ENCODE measurements at places on chromosomes 2 and 18.
A peak's percentile ranks its signal among the peaks of the same experiment; 100 is the strongest.

- peak; percentile 21 for DNase-seq
Measured at GRCh38 chr2:68653538-68653982, 10.2 kb downstream of the PROKR1 start.

- DNase-seq = no peak
Measured at GRCh38 chr2:8574196-8575037, 107.4 kb upstream of the ID2 start.

GRCh38 chr2:145692971-145693478, 1173.1 kb upstream of the ZEB2 start:
- peak; percentile 99 for DNase-seq

- no peak for DNase-seq
Measured at GRCh38 chr18:33839452-33840211, 261.6 kb downstream of the ASXL3 start.

DNA sequence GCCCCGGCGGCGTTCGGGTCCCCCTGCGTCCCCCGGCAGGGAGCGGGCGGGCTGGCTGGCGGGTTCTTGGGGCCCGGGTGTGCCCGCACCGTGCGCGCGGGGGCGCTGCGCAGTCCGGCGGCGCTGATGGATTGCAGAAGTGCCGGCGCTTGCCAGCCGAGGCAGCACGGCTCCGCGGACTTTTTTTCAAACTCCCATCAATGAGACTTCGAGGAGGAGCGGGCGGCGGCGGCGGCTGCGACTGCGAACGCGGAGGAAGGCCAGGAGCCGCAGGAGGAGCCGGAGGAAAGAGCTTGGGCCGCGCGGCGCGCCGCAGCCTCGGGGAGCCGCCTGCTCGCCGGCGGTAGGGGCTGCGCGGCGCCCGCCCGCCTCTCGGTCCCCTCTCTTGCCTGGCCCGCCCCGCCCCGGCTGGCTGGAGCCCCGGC, at the start of gene GLI2:
Gene GLI2 (plus strand): TSS at position 123 of the 425 bp plus-strand sequence. CDS start 61,453 bp downstream, outside the sequence.
- no peak for DNase-seq

DNA sequence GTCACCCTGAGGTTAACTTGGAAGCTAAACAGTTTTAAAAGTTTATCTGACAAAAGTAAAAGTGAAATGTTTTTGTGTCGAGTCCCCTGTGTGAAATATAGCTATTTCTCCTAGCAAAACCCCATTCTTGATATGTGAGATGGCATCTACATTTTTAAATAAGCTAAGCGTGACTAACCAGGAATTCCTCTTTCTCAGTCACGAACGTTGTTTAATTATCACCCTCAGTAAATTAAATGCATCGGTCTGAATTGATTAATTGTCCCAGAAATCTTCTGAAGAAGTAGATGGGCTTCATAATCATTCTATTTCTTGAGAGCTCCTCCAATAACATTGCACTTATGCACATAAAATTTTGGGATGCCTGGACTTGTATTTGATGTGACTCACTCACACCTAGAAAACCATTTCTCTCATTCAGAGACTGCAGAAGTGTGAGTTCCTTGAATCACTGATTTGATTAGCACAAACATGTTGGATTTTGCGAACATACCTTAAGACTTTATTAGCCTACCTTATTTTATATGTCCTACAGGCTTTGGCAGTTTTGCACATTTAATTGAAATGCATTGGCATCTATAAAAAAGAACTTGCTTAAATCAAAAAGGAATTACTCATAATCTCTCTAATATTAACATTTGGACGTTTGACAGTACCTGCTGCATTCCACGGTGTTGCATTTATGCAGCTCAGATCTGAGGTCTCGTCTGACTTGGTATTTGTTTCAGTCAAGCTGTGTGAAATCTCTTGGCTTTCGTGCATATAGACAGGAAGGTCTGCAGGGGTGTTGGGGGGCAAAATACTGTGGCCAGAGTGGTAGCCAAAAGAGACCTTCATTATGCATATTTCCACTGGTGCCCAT, 475.2 kb downstream of the EPHA4 start:
- DNase-seq = no peak

- DNase-seq = no peak
Measured at GRCh38 chr2:112493048-112493447, 11.1 kb downstream of the TTL start.

- DNase-seq = no peak
Measured at GRCh38 chr2:174527101-174527721, 40.4 kb upstream of the GPR155 start.

DNA sequence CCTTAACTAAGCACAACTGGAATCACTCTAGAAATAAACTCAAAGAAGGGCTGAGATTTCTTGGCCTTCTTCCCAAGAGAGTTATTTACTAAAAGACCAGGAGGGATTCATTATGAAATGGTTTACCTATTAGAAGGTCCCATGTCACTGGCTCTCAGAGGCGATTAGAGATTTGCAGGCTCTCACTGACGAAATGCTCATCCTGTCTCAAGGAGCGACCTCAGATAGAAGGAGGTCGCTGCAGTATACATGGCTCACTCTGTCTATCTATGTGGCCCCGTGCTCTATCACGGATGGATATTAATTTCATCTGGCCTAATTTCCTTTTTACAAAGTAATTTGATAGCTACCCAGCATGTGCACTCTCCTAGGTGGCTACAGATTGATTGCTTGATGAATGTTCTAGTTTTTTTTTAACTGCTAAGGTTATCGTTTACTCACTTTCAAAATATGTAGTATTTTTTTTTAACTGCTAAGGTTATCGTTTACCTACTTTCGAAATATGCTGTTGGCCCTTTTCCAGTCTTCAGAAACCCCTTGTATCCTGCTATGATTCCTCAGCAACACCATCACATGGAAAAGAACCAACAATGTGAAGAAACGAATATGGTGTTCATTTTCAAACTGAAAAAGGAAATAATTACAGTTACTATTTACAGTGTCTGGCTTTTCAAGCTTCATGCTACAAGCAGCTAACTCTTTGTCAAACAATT, 9.1 kb downstream of the SMIM21 start:
- DNase-seq = no peak

GRCh38 chr2:105906481-105906880, 161.8 kb downstream of the NCK2 start:
- no peak for DNase-seq

DNA sequence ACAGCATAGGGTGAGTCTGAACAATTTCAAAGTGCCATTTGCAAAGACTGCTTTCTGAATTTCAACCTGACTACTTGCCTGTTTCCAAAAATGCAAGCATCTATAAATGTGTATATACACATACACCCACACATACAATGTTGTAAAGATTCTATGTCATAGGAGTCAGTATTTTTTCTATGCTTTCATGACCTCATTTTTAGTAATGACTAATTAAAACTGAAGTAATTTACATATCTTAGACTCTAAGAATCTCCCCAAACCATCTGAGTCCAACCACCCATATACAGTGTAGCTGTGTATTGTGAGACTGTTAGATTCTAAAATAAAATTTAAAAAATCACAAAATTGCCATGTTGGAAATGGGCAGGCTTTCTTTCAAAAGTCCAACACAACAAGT, 162.0 kb upstream of the STK17B start:
- DNase-seq = no peak

DNA sequence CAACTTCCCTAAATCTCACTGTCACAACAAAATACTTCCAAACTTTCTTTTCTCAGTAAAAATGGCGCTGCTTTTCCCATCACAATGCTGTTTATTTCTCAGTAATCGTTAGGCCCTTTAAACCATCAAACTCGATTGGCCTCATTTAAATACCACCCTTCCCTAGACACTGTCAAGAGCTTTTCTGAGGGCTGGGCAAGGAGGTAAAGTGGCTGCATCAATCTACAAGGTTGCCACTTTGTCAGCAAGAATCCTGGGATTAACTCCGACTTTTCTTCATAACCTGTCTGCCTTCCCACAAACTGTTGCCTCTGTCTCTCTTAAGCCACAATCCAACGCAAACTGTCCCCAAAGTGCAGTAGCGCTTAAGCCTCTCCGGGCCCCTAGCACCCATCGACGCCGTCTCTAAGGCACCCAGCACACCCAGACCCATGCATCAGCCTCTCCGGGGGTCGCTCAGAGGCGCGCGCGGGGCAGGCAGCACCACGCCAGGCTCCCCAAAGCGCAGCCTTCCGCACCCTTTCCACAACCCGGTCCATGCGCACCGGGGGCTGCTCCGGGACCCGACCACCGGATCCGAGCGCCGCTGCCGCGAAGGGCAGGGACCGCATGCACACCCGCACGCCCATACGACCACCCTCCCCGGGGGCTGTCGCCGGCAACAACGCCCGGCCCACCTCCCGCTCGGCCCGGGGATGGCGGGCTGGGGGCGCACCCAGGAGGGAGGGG, 683 bp downstream of the MBOAT2 start:
- DNase-seq = no peak

GRCh38 chr2:34723683-34724082, 1124.6 kb upstream of the FAM98A start:
- no peak for DNase-seq

DNA sequence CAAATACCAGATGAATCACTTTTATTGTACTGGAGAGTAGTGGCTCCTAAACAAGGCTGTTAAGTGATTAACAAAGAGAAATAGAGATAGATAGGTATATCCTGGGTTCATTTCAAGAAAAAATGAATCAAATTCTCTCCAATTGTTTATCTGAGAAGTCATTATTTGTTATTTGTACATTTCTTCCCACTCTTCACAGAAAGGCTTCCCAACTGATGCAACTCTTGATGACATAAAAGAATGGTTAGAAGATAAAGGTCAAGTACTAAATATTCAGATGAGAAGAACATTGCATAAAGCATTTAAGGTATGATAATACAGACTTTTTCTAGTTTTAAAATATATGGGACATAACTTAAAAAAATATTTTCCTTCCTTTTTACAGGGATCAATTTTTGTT, 7.9 kb downstream of the SSB start:
- DNase-seq = no peak

DNA sequence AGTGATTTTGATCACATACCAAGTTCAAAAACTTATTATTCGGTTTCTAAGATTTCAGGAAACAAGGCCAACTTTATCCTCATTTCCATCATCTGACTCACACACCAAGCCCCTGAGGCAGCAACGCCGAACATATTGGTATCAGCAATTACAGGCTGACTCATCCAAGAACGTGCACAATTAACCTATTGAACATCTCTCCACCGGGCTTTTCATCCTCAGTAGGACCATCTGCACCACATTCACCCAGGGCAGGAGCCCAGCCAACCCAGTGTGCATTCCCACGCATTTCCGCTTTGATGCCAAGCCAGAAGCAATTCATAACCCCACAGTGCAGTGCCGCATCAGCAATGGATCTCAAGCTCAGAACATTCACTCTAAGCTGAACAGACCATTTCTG, 52.9 kb downstream of the SCG2 start:
- DNase-seq = no peak

DNA sequence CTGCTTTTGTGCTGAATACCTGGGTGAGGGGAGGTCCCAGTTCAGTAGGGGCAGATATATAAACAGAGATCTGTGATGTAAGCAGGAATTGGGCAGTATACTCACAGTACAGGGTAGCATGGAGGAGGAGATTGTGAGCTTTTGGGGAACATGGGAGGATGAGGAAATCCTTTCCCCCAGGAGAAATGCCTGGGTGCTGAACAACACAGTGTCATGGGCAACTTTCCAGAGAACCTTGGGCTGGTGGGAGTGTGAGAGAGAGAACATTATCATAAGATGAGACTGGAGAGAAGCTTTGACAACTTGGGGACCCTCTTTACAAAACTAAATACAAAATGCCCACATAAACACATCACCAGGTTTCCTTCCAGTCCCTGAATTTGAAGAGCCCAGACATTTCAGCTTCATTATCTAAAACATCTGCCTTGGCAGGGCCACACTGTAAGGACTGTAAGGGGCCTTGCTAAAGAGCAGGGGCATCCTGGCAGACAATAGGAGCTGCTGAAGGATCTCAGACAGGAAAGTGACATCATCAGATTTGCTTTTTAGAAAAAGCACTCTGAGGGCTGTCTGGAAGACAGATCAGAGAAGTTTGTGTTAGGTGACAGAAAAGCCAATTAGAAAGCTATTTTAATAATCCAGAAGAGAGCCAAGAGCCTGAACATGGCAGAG, 303.1 kb upstream of the FBXO11 start:
- no peak for DNase-seq

GRCh38 chr2:208929139-208929864, 494.5 kb upstream of the MAP2 start:
- DNase-seq = no peak

DNA sequence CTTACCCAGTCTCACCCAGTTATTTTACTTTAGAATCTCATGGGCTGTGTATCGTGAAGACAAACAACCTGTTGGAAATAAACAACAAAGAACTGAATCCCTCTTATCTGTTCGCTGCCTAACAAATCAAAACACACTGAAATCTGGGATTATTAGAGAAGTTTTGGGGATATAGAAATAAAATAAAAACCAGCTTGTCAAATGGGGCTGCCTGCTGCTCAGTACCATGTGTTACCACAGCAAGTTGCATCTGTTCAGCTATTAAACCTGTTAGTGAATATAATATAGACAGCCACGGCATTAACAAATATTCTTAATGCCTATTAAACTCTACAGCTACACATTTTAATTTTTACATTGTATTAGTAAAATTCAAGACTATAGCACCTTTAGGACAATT, 810.8 kb downstream of the NRXN1 start:
- no peak for DNase-seq

DNA sequence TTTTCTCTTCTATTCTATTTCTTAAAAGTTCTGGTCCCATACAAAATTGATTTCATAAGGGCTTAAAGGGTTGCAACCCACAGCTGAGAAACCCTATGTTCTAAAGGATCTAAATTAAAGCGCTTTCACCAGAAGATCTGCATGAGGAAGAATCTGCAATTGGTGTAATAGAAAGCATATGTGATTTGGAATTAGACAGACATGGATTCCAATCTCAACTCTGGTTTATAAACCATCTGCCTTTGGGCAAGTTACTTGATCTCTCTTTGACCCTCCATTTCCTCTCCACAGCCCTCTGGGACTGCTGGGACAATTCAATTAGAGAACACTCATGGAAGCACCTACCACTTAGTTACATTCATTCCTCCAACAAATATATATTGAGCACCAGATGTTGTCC, 178.7 kb downstream of the ANTXR1 start:
- DNase-seq = no peak

GRCh38 chr2:221216636-221217035, 355.5 kb downstream of the EPHA4 start:
- no peak for DNase-seq

DNA sequence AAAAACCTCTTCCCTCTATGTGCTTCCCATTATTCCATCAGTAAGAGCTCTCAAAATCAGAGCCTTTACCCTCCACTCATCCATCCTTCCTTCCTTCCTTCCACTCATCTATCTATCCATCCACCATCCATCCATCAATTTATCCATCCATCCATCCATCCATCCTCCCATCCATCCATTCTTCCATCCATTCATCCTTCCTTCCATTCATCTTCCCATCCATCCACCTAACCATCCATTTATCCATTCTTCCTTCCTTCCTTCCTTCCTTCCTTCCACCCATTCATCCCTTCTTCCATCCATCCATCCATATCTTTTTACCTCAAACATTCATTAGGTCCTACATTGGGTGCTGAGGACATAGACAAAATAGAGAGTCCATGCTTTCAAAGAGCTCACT, 19.4 kb upstream of the KCNF1 start:
- no peak for DNase-seq

- DNase-seq = no peak
Measured at GRCh38 chr2:29420999-29421782, 306.0 kb downstream of the CLIP4 start.

- no peak for DNase-seq
Measured at GRCh38 chr2:98555696-98556095, 52.6 kb downstream of the COA5 start.
